ENCODE measurements at places on chromosomes 2 and 18. TPM values are rescaled to one million over a fixed set of nuclear protein-coding genes. Genes with fewer than 3 reads are reported as not detected.

Gene PIGN
- 21.2 TPM for total RNA-seq

Gene DPP10
- total RNA-seq = not detected

Gene PROC
- not detected for total RNA-seq

Gene MYO1B
- total RNA-seq = 40.5 TPM

Gene MEP1B
- not detected for total RNA-seq

Gene LYG2
- not detected for total RNA-seq

Gene TTC27
- total RNA-seq = 27.5 TPM

Gene MC5R
- not detected for total RNA-seq

Gene PHLPP1
- total RNA-seq = 7.2 TPM

Gene CNTNAP5
- not detected for total RNA-seq

Gene QPCT
- not detected for total RNA-seq

Gene MOGAT1
- not detected for total RNA-seq

Gene AFF3
- 2.1 TPM for total RNA-seq

Gene HOXD12
- total RNA-seq = not detected

Gene PLB1
- 1.3 TPM for total RNA-seq

Gene MALL
- 0.38 TPM for total RNA-seq

Gene FSHR
- not detected for total RNA-seq

Gene D2HGDH
- total RNA-seq = 19.4 TPM

Gene MAB21L4
- total RNA-seq = not detected

Gene SERPINB7
- not detected for total RNA-seq
